M059J (cell line): ENCODE measurements at places on chromosomes 5 and 9.

- no peak for DNase-seq
Measured at GRCh38 chr9:96056226-96056625, 180.7 kb downstream of the ERCC6L2 start.

DNA sequence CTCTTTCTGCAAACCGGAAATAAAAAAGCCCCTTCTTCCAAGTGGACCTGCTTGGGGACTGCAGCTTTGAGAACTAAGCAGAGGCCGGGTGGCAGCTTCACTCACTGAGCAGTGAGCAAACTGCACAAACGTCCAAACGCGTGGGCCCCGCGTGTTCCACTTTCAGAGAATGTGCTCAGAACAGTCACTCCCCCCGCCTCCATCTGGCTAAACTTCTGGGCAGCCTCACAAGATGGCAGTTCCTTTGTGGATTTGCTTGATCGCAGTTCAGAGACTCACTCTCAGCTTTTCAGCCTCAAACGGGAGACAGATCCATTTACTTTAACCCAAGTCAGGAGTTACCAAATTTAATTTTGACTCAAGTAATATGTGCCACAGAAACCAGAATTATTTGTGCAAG is 216.6 kb downstream of the TLE1 start:
- DNase-seq, result no peak

- peak; percentile 37 for DNase-seq
Measured at GRCh38 chr5:157857816-157858526, 974 bp downstream of the CLINT1 start.

- no peak for DNase-seq
Measured at GRCh38 chr5:132476876-132477781, 13.4 kb downstream of the IRF1 start.

DNA sequence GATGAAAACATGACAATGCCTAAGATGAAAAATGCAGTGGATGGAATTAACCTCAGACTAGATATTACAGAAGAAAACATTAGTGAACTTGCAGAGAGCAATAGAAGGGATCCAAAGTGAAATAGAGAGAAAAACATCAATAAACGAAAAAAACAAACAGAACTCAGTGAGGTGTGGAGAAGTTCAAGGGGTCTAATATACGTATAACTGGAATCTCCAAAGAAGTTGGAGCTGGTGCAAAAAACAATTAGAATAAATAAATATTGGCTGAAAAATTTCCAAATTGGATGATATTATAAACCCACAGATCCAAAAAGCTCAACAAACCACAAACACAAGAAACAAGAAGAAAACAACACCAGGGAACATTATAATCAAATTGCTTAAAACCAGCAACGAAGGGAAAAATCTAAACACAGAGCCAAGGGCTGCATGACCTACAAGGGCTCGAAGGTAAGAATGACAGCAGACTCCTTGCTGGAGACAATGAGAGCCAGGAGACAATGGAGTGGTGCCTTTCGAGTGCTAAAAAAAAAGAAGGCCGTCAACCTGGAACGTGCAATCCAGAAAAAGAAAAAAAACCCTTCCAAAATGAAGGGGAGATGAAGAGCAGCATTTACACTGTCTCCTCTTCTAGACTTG is 11.8 kb downstream of the FAM163B start:
- DNase-seq, result no peak

GRCh38 chr5:30687461-30687860 is 506.0 kb upstream of the CDH6 start:
- DNase-seq, result no peak

- DNase-seq, result no peak
Measured at GRCh38 chr9:92679413-92680165, 9.7 kb upstream of the IPPK start.

GRCh38 chr5:54523534-54523933 is 6.0 kb downstream of the SNX18 start:
- DNase-seq, result no peak

DNA sequence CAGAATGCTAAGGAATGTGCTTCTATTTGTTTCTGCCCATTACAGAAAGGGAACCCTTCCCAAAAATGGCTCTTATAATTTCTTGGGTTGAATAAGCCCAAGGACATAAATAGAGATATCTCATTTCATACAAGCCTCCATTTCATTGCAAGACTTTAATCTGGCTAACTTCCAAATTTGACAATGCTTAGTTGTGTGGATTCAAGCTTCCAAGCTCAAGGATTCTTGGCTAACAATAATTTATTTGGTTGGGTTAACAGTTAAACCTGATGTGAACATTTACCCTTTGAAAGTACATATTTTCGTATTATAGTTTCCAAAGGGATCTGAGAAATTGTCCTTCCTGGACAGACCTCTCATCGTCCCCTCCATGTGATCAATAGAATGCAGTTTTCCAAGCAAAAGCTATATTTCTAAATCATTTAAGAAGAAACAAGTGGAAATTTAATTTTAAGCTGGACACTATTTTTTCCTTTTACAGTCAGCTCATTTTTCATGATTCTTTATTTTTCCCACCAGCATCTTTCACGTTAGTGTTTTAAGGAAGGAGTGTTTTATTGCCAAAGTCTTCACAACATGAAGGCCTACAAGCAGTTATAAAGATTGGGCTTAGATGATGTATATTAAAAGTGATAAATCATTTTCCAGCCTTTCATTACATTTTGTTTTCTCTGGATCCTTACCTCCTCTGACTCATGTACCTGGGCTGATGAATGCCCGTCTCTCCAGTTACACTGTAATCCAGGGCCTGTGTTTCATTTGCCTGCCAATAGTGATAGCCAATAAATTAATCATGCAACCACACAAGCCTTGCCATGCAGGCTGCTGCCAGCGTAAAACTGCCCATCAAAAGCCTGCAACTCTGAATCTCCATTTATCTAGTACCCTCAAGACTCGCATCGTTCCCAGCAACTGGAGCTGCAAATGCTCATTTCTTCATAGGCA is 176.7 kb downstream of the NTRK2 start:
- no peak for DNase-seq

- DNase-seq, result no peak
Measured at GRCh38 chr9:37923118-37923795, 19.3 kb upstream of the SLC25A51 start.

GRCh38 chr9:105698348-105698870 is 4.1 kb downstream of the TMEM38B start:
- no peak for DNase-seq

DNA sequence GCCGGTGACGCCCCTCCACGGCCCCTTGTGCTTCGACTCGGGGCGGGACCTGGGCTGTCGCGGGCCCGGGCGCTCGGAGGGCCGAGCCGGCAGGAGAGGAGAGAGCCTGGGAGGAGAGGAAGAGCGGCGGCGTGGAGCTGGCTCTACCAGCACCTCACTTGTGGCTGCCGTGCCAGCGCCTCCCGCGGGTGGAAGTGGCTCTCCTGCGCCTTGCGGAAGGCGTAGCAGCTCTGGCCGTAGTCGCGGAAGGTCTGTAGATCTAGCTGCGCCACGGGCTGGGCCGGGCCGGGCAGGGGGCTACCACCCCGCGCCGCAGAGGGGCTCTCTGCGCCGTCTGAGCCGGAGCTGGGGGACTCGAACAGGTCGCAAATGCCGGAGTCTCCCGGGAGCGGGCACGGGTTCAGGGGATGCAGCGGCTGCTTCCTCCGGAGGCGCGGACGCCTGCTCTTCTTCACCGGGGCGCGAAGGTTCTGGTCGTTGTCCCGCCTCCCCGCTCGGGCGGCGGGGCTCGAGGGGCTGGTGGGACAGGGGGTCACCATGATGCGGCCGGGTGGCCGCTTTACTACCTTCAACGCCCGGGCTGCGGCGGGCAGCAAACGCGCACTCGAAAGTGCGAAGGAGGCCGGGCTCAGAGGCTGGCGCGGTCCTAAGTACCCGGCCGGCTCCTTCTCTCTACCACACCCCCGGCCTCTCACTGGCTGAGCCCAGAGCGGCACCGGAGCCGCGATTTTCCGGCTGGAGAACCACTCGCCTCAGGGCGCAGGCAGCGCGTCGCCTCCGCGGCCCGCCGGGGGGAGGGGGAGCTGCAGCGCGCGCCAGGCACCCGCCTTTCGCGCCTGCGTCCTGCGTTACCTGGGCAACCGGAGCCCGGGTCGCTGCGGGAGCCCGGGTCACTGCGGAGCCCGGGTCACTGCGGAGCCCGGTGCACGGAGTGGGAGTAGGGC is at the start of gene CCNO:
CCNO (minus strand) TSS at position 624 of the 944 bp plus-strand sequence; CDS start at position 539, 85 bp downstream.
- peak; percentile 90 for DNase-seq

DNA sequence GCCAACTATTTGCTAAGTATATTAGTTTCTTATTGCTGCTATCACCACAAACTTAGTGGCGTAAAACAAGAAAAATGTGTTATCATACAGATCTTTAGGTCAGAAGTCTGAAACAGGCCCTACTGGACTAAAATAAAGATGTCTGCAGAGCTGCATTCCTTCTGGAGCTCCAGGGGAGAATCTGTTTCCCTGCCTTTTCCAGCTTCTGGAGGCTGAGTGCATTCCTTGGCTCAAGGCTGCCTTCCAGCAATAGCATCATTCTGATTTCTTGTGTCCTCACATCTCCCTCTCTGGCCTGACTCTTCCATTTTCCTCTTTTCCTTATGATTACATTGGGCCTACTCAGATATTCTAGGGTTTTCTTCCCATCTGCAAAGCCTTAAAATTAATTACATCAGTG is 15.9 kb downstream of the MAN2A1 start:
- DNase-seq, result no peak

- DNase-seq, result no peak
Measured at GRCh38 chr9:127714951-127715469, 453 bp downstream of the PTRH1 start.

GRCh38 chr5:55151923-55152842 is 7.8 kb upstream of the GPX8 start:
- peak; percentile 85 for DNase-seq

DNA sequence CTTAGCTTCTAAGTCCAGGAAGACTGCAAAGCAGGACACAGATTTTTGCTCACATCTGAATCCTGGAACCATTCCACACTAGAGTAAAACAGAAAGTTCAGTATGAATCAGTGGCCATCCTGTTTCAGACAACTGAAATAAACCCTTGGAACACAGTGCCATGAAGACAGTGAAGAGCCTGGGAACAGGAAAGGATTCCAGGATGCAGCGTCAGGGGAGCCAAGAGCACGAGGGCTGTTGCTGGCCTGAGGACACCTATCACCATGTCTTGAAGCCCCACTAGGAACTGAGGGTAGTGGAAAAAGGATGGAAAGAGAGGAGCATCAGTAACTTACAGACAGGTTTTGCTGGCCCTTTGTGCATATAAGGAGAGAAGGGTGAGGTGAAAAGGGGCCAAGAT is 115.3 kb upstream of the FSTL4 start:
- no peak for DNase-seq

GRCh38 chr9:37324691-37325490 is 97.6 kb upstream of the GRHPR start:
- DNase-seq, result no peak

DNA sequence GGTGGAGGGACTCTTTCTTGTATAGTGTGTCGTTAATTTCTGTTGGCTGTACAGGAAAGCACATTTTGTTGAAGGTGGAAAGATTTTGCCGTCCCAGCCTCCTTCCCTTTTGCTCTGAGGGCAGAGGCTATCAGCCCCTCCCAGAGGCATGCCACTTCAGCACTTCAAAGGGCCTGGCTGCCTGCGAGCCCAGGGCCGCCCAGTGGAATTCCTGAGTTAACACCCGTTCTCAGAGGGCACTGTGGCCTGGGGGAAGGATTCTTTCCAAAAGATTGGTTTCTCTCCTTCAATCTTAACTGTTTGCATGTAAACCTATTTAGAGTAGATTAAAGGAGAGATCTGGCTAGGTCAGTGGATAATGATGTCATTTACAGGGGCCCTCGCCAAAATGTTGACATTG is 238.6 kb downstream of the FANCC start:
- no peak for DNase-seq

- DNase-seq, result no peak
Measured at GRCh38 chr9:121914017-121914595, 179.0 kb downstream of the TTLL11 start.

- DNase-seq, result no peak
Measured at GRCh38 chr9:2085716-2086115, 70.6 kb downstream of the SMARCA2 start.

DNA sequence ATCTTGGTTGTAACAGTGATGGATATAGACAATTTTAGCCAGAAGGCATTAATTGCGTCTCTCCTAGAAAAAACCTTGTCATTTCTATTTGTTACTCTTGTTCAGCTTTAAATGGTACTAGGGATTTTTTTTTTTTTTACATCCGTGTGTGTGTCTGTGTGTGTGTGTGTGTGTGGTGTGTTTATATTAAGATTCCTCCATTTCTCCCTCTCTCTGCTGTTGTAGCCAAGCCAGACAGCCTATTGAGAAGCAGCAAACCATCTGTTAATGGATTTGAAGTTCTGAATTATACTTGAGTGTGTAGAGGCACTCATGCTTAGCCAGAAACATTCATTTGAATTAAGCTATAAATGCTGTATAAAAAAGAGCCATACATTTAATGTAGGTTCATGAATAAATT is 72.3 kb downstream of the SLF1 start:
- DNase-seq, result no peak

DNA sequence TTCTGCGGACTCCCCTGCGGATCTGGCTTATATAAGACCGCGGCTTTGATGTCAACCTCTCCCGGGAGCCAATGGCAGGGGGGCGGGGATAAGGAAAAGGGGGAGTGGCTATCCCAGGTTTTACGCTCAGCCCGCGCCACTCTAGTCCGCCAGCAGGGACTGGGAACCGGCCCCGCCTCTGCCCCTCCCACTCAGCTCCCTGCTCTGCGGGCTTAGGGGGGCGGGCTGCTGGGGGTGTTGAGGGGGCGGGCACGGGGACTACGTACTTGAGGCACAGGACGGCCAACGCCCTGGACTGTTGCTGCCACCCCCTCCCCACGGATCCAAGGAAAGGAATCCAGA is at the start of gene HAND1:
HAND1 (minus strand) TSS at position 4 of the 342 bp plus-strand sequence. CDS start 219 bp downstream, outside the sequence.
- peak; percentile 41 for DNase-seq

DNA sequence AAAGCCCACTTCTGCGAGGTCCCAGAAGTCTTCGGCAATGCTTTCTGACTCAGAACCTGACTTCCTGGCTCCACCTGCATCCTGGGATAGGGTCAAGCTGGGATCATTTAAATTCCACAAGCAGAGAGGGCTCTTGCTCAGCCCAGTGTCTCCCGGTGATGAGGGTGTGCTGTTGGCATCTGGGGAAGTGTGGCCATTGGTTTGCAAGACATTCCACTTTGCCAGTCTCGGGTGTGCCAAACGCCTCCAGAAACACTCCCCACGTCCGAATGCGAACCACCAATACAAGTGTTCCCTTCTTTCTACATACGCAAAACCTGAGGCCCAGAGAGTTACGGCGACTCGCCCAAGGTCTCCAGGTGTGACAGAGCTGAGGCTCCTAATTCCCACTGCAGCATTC is 43.1 kb upstream of the FCN2 start:
- no peak for DNase-seq

GRCh38 chr5:80302636-80303035 is 17.2 kb upstream of the SPZ1 start:
- DNase-seq, result no peak

DNA sequence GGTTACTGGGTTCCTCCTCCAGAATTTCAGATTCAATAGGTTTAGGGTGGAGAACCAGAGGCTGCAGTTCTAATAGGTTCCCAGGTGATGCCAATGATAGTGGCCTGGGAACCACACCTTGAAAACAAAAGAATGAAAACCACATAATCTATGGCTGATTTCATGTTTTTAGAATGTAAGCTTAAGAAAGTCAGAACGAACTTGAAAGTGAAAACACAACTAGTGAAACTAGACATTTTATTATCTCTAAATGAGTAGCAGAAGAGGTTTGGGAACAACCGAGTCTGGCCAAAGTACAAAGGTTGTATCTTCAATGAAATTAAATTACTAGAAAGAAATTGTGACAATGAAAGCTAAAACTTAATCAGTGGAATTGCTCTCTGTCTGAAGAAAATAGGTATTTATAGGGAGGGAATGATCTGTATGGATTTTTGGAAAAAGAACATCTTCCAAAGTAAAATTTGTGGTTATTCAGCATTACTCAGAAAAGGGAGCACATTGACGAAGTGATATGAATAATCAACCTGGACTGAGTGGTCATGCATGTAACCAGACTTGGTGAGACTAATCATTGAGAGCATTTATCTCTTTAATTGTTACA is 24.9 kb upstream of the CEP120 start:
- no peak for DNase-seq
